CD4-positive, alpha-beta T cell (primary cell): ENCODE measurements at places on chromosomes 1 and 21. TPM values are rescaled to one million over a fixed set of nuclear protein-coding genes. Genes with fewer than 3 reads are reported as not detected.

Gene ROR1
- not detected for total RNA-seq

Gene TCHH
- not detected for total RNA-seq

Gene SLAMF1
- total RNA-seq, result 39.8 TPM

Gene EPS8L3
- not detected for total RNA-seq

Gene ADORA1
- not detected for total RNA-seq

Gene CYP4B1
- total RNA-seq, result not detected
